Fibroblast of villous mesenchyme (primary cell): ENCODE measurements at places on chromosomes 2 and 18.

- DNase-seq, result peak; percentile 90
Observed at GRCh38 chr2:235594041-235594440, 100.2 kb downstream of the AGAP1 start.

- peak; percentile 30 for DNase-seq
Observed at GRCh38 chr18:55522011-55522410, 66.0 kb downstream of the TCF4 start.

DNA sequence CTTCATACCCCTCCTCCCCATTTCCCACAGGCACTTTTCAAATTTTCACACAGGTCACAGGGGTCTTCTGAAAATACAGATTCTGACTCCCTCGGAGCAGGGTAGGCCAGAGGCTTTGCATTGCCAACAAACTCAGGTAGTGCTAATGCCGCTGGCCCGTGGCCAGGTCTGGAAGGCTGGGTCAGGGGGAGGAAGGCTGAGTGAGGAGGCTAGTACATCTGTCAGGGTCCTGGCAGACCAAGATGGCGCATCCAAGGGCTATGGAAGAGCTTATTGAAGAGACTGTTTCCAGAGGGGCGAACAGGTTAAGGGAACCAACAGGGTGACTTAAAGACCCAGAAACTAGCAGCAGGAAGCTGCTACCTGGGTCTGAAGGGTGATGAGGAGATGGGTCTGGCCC lies 336.7 kb upstream of the ID2 start:
- no peak for DNase-seq

- DNase-seq, result peak; percentile 23
Observed at GRCh38 chr2:85032621-85033020, 61.7 kb downstream of the KCMF1 start.
